ENCODE measurements at places on chromosomes 1 and 21.

- no peak for DNase-seq
Measured at GRCh38 chr1:204529371-204529895, 13.2 kb downstream of the MDM4 start.

- peak; percentile 72 for DNase-seq
Measured at GRCh38 chr1:58781541-58782177, 2.2 kb downstream of the JUN start.

GRCh38 chr1:153470707-153471106, 10.3 kb upstream of the S100A7 start:
- DNase-seq, result peak; percentile 16

DNA sequence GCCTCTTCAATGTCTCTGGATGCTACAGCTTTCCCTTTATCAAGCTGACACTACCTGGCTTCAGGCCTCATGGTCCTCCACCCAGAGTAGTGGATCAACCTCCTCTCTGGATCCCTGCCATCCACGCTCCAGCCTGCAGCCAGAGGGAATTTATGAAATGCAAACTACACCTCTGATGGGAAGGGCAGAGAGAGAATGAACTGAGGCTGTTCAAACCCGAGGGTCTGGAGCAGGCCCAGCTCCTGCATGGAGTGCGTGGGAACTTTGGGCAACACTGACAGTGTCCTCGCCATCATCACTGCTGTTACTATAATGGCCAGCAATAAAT, 157.8 kb downstream of the TRABD2B start:
- no peak for DNase-seq

DNA sequence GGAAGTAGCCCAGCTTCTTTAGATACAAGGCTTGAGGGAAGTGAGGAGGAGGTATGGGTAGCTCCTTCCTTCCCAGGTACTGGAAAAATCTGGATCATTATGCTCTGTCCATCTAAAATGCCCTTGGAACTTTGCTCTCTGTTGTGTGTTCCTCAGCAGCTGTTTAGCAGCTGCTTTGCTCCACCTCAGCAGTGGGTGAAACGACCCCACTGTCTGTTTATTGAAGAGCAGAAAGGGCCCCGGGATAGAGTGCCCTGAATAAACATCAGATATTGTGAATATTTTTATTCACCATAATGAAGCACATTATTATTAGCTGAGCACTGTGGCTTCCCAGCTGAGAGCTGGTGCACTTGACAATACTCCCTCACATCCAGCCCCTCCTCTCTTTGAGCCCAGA, 237.9 kb downstream of the PBX1 start:
- no peak for DNase-seq

DNA sequence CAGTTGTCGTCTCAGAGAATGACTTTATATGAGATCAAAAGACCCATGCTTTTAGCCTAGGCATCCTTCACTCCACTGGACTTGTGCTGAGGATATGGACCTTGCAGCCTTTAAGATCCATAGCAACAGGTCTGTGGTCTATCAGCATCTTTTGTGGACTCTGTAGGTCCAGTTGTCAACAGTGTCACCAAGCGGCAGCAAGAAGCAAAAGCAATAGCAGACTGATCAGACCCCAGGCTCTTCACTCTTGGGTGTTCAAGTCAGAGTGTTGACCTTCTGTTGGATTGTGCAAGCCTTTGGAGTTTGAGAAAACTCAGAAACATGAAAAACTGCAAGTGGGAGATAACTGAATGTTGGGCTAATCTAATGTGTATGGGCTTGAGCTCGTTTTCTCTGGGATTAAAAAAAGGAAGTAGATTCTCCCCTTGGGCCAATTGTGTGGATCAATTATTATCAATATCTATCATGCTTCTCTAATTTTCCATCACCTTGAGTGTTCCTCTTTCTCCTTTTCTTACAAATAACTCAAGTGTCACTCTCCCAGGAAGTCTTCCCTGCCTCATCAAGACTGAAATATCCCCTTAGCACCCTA, 144.2 kb downstream of the LYPLAL1 start:
- no peak for DNase-seq

GRCh38 chr1:35334485-35334884, 66.0 kb downstream of the ZMYM4 start:
- DNase-seq, result no peak

GRCh38 chr1:203581841-203582240, 44.8 kb upstream of the ATP2B4 start:
- DNase-seq, result no peak

DNA sequence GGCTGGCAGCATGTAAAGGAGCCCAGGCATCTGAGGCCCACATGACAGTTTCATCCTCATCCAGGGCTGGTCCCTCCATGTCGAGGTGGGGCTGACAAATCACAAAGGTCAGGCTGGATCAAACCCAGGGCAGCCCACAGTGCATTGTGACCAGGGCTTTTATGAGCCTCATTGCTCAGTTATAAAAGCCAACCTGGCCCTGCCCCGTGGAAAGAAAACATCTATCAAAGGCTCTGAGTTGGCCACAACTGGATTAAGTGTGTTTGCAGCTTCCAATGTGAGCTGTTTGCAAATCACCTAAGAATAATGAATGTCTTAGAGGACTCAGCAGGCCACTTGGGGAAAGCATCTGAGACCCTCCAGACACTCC, 45.4 kb downstream of the GRHL3 start:
- no peak for DNase-seq

DNA sequence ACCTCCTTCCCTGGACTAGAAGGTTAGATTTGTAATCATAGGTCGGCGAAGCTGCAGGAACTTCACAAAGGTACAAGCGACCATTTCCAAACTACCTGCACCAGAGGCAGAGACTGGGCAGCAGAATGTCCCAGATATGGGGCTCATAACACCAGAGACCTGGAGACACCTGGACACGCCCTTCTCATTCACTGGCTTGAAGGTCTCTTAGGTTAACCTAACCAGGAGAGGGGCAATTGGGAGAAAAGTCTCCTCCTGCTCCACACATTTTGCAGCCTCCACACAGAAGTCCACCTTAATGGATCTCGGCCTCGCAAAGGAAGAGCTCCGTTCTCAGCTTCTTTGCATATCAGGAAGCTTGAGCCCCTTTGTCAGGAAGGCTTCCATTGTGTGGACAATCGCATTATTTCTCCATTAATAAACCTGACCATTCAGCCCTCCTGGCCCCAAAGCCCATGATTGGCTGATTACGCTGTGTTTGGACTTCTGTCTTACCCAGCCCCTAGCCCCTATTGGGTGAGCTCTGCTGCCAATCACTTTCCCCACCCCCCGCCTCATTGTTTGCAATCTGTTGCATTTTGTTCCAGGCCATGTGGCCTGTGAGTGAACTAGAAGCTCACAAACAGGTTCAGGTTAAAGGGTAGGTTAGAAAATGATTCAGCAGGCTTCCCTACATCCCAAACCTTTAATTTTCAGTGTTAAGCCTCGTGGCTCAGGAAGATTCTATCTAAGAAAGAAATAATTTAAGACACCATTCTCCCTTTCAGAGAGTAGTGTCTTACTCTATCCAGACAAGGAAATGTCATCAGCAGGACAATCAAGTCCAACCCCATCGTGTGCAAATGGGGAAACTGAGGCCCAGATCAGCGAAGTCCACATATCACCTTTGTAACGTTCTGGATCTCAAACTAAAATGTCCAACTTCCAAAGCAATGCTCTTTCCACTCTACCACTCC, 2.8 kb downstream of the MYCL start:
- peak; percentile 58 for DNase-seq

DNA sequence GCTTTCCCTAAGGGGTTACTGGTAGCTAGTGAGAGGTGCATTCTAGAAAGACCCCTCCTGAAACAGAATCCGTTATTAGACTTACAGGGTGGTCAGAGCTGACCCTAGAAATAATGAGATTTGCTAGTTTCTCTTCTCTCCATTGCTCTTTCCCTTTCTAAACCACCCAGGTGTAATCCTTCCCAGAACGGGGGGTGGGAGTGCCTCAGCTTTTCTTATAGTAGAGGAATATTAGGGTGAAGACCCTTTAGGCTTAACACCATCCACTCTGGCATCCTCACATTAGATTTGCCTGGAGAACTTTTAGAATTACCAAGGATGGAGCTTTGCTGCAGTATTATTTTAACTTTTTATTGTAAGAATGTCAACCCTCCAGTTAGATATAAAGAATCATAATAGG, 49.4 kb downstream of the CAPN9 start:
- DNase-seq, result no peak

- no peak for DNase-seq
Measured at GRCh38 chr21:14926186-14926585, 138.6 kb downstream of the NRIP1 start.

Data from EL (cell line).